ENCODE measurements at places on chromosomes 6 and 20.

- no peak for DNase-seq
Observed at GRCh38 chr6:710601-711571, 17.9 kb upstream of the EXOC2 start.

DNA sequence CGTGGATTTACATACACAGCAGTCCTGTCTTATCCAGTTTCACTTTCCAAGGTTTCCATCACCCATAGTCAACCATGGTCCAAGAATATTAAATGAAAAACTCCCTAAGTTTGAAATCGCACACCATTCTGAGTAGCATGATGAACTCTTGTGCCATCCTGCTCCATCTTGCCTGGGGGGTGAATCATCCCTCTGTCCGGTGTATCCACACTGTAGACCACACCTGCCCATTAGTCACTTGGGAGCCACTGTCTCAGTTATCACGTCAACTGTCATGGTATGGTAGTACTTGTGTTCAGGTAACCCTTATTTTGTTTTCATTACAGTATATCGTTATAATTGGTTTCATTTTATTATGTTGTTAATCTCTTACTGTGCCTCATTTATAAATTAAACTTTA, 38.5 kb downstream of the PTGIS start:
- no peak for DNase-seq

GRCh38 chr6:4320860-4321259, 185.5 kb upstream of the ECI2 start:
- no peak for DNase-seq

GRCh38 chr6:69958978-69959377, 92.6 kb downstream of the COL19A1 start:
- DNase-seq, result no peak

DNA sequence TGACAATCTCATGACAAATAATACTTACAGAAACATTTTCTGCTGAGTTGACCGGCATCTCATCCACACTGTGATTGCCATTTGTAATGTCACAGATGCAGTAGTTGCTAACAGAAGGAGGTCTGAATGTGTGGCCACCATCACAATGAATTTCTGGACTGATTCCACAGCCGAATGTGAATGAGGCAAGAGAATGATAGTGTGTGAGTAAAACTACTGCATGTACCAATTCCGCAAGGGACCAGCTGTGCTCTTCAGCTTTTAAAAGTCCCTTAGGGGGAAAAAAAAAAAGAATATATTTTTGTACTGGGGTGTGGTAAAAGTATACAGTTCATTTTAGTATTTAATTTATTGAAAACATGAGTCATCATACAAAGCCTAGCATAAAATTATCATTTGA, 96.2 kb downstream of the SESN1 start:
- DNase-seq, result no peak

- no peak for DNase-seq
Observed at GRCh38 chr6:37507690-37508421, 8.2 kb upstream of the CCDC167 start.

DNA sequence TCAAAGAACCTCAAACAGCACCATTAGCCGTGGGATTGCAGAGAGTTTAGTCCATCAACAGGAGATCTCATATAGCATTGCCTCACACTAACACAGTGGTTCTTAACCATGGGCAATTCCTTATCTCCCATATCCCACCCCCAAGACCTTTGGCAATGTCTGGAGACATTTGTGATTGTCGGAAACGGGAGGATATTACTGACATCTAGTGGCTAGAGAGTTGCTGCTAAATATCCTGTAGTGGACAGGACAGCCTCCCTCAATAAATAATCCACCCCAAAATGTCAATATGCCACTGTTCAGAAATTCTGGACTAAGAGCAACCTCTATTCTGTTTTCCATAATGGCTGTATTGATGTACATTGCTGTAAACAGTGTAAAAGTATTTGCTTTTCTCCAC, 210.1 kb upstream of the CCN2 start:
- DNase-seq, result no peak

DNA sequence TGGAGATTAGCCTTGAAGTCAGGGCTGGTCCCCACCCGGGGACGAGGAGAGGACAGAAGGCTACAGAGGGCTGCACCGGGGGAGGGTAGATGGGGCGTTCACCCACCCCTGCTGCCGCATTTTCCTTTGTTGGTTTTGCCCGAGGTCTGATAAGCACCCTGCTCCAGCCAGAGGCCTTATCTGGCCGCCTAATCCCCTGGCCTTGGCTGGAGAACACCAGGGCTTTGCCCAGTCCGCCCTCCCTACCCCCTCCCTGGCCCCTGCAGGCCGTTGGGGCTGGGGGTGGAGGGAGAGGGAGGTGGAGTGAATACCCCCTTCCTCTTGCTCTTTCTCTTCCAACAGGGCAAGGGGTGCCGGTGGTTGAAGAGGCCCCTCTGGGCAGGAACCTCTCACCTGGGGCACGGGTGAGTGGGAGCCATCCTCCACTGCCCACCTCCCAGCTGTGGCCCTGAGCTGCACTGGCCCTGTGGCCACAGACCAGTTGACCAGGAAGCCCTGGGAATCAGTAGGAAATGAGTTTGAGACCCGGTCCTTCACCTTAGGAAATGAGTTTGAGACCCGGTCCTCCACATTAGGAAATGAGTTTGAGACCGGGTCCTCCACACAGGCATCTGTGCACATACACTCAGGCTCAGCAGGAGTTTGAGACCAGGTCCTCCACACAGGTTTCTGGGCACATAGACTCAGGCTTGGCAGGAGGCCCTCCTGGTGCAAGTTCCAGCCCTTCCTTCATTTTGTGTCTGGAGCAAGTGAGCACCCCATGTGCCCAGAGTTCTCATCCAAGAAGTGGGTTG, 12.0 kb upstream of the GATA5 start:
- DNase-seq, result no peak

DNA sequence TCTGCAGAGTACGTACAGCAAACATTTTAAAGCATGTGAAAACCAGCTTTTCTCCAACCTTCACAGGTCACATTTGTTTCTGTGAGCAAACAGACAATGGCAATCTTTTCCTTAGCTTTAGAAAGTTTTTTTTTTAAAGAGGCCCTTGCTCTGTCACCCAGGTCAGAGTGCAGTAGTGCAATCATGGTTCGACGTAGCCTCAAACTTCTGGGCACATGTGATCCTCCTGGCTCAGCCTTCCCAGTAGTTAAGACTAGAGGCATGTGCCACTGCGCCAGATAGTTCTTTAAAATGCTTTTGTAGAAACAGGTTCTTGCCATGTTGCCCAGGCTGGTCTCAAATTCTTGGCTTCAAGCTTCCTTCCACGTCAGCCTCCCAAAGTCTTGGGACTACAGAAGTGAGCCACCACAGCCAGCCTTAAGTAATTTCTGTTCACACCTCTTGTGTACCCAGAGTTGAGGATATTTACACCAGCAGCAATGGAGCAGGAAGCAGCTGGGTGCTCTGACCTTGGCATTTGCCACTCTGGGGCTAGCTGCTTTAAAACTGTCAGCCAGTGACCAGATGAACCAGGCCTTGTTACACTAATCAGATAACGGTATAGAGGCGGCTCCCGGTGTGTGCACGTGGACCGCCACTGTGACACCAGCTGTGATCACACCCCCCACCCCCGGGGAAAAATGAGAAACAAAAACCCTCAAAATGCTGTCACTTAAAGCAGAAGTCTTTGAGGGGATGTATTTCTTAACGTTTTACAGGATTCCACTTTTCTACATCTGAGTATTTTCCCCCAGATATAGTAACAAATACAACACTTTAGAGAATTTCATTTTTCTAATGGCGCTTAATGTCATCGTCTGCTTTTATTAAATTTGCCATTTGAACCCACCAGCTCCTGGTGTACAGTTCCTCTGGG, 71.3 kb downstream of the AKAP12 start:
- no peak for DNase-seq

DNA sequence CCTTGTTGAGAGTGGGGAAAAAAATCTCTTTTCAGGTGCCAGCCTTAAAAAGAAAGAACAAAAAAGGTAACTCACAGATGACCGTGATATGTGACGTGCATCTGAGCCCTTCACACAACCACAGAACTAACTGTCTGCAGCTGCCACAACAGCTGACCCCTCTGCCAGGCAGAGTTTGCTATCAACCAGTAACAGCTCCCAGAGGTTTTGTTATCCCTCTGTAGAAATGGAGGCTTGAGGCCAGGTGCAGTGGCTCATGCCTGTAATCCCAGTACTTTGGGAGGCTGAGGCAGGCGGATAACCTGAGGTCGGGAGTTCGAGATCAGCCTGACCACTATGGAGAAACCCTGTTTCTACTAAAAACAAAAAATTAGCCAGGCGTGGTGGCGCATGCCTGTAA, 42.8 kb downstream of the SLC52A3 start:
- DNase-seq, result no peak

GRCh38 chr20:36717657-36718056, 28.2 kb downstream of the NDRG3 start:
- DNase-seq, result no peak

DNA sequence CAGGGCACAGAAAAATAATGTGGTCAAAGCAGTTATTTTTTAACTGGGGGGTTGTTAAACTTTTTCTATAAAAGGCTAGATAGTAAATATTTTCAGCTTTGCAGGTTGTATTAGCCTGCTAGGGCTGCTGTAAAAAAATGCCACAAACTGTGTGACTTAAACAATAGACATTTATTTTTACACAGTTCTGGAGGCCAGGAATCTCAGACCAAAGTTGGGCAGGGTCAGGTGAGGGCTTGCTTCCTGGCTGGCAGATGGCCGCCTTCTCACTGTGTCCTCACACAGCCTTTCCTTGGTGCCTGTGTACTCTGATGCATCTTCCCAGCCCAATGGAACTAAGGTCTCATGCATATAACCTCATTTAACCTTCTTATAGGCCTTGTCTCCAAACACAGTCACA, 294.7 kb downstream of the PTPRT start:
- no peak for DNase-seq

DNA sequence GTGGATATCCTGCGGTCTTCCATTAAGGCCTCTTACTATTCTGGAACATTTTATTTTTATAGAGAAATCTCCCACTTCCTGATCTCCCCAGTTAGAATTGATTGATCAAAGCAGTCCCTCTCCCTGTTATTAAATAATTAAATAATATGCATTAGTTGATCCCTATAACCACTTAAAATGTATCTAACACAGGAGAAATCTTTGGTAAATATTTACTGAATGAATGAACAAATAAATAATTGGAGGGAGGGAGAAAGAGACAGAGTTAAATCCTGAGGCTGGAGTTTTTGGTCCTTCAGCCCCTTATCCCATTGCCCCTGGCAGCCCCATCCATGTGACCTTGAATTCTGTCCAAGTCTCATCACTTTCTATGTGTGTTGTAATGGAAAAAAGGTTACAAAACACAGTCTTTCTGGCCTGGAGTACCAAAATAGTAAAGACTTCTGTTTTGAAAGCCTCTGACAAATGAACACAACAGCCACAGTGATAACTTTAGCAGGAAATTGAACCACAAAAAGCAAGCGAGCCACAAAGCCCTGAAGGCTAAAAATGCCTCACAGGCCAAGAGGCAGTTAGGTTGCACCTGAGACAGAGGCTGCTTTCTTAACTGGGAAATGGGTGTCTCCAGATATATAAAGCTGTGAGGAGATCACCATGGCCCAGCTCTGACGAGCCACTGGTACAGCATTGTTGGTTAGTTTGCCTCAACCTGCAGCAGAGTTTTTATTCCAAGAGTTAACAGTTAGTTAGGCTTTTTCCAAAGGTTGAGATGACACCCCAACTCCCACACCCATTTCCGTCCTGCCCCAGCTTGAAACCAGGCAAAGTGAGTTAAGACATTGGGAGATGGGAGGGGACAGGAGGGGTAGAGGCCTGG, 11.3 kb downstream of the NT5E start:
- DNase-seq, result no peak

GRCh38 chr6:40394381-40394780, 192.8 kb downstream of the LRFN2 start:
- no peak for DNase-seq

DNA sequence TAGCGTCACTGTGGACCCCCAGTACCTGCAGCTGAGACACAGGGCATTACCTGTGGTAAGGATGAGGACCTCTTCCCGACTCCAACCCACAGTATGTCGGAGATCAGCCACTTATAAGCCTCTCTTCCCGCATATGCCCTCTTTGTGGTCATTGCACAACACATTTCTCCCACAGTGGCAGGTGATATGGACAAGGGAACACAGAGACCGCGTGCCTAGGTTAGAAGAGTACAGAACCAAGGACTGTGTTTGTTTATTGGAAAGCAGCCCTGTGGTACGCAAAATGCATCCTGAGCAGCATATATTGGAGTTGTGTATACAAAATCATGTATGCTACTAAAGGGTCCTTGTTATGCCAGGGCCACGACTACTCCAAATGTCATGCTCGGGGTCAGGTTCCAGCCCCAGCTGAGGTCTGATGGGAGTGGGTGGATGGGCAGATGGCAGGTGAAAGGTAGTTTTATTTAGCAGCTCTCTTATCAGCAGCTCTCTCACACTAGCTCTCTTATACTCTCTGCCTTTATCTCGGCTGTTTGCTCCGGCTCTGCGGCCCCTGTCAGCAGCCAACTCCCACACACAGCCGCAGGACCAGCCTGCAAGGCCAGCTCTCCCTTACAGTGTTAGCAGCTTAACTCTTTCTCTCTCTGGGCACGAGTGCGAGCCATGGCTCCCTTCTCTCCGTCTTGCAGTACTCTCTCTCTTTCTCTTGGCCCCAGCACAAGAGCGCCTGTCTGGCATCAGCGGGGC, 569.0 kb downstream of the KIF16B start:
- no peak for DNase-seq

GRCh38 chr6:122059918-122060317, 339.5 kb upstream of the HSF2 start:
- no peak for DNase-seq

DNA sequence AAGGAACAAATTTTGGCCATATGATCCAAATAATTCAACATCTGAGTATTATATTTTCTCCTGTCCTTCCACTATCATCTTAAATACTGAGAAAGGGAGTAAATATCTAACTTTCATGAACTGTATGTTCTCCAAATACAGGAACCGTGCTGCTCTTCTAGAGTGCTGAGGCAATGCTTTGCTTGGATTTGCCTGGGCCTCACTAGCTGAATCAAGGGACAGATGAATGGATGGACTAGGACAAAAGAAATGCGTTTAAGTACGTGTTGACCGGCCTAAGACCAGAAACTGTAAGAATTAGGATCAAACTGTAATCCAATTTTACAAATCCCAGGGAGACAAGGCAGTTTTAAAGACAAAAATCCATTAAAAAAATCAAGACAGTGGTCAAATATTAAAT, 362.4 kb upstream of the RUNX2 start:
- DNase-seq, result no peak

- no peak for DNase-seq
Observed at GRCh38 chr6:68701159-68701558, 66.1 kb downstream of the ADGRB3 start.

DNA sequence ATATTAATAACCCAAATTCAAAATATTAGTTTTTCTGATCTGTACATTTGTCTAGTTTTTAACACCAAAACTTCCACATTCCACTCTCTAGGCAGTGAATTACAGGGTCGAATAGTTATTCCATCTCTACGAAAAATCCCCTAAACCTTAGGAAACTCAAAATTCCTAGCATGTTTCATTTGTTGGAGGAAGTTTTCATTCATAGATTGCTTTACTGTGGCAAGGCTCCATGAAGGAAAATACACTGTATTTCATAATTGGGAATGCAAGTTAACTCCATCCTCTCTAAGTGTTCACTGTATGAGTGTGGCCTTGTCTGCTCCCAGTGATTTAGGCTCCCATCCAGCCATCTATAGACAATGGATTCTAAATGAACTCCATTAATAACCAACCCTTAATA, 296.1 kb downstream of the TENT5A start:
- DNase-seq, result no peak

All from stimulated activated CD4-positive, alpha-beta T cell treated with anti-CD3 and anti-CD28 coated beads, Interleukin-1b, Interleukin-23, amount 100 ng/mL, for 1 hour (primary cell).